ENCODE measurements at places on chromosomes 1 and 21.
A peak's percentile ranks its signal among the peaks of the same experiment; 100 is the strongest.

DNA sequence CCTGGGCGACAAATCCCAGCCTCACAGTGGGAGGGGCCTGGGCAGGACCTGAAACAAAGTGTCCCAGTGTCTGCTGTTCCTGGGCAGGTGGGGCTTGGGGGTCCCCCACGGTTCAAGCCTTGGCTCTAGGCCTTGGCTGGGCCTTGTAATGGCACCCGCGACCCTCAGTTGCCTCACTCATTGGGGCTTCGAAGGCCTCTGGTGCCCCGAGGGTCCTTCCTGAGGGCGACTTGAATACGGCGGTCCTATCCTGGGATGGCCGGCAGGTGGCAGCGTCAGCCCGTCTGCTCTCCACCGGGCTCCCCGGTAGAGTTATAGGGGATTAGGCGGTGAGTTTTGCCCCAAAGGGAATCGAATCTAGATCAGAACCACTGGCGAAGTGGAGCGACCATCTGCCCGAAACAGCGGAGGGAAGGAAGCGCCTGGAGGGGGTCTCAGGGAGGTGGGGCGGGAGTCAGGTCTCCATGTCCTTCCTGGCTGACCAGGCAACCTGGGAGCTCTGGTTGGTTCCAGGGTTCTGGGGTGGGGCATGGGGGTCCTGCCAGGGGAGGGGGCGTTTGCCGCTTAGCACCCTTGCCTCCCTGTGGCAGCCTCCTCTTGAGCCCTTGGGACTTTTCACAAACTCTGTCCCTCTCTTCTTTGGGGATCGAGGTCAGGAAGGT, 2.1 kb upstream of the PEX10 start:
- DNase-seq = peak; percentile 87

DNA sequence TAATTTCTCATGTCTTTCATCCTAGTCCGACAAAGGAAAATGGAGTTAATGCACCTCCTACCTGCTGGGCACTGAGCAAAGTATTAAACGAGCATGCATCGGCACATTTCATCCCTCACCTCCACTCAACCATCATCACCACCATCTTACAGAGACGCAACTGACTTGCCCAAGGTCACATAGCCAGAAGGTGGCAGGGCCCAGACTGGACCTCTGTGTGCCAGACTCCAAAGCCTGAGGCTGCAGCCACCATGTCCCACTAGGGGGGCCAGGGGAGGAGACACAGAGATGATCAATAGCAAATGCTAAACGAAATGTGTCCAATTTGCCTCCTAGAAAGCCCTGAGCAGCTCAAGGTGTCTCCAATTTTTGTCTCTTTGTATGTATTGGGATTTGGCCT, 163.7 kb upstream of the EDN2 start:
- DNase-seq = no peak

DNA sequence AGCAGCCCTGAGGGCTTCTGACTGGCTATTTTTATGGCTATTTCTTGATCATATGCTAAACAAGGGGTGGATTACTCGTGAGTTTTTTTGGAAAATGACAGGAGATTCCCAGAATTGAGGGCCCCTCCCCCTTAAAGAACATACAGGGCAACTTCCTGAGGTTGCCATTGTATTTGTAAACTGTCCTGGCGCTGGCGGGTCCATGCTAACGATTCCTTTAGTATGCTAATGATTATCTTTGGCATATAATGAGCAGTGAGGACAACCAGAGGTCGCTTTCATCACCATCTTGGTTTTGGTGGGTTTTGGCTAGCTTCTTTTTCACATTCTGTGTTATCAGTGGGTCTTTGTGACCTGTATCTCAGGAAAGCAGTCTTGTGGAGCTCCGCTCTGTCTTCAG, 24.1 kb downstream of the FMN2 start:
- no peak for DNase-seq

- DNase-seq = peak; percentile 32
Observed at GRCh38 chr1:111739925-111740765, 950 bp upstream of the INKA2 start.

GRCh38 chr1:2501820-2502119, 24.6 kb downstream of the PANK4 start:
- DNase-seq = no peak

DNA sequence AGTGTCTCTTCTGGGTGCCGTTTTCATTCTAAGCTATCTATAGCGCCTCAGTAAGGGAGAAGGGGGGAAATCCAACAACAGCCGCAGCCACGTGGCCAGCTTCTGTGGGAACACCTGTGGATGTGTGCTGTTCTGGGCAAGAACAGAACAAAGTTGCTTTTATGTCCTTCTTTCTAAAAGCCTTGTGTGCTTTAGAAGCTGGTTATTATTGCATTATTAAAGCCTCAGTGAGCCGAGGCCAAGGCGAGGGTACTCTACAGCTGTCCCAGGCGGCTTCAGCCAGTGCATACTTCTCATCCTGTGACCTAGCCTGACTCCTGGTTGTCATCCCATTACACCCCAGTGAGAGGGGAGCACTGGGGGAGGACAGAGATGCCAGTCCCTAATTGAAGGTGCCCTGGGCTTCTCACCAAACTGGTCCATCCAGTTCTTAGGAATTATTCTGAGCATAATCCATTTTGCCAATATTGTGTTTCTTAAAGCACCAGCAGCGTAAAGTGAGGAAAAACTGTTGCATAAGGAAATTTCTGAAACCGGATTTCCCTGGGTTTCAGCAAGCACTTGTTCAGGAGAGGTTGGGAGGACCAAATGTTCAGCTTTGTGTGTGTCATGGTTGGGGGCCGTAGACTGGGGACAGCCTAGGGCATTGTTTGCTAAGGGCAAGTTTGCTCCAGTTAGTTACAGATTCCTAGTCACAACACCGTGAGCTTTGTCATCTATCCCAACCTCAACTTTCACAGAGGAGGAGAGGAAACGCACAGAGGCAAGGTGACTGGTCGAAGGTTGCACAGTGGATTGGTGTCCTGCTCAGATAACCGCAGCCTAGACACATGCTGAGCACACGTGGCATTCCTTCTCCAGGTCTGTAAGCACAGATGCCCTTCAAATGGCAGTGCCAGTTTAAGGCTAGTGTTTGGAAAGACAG, 61.0 kb upstream of the ATP1A1 start:
- no peak for DNase-seq

- no peak for DNase-seq
Observed at GRCh38 chr1:189500778-189501177, 976.9 kb downstream of the BRINP3 start.

- DNase-seq = no peak
Observed at GRCh38 chr1:208600456-208601190, 356.4 kb upstream of the PLXNA2 start.

GRCh38 chr1:46423574-46424240, 29.6 kb downstream of the FAAH start:
- no peak for DNase-seq

DNA sequence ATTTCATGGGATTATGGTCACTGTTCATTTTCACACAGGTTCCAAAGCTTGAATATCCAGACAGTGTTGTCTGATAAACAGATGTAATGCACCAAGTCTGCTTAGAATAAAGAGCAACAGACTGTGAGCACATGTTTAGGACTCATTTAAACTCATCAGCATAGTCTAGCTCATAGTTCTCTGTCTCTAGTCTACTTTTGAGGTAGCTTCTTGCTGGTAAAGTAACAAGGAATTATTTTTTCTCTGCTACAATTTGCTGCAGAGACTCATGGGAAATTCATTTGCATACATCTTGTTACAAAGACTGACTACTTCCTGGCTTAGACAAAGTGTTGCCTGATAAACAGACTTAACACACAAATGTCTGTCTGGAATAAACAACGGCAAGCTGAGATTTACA, 187.2 kb downstream of the NFIA start:
- DNase-seq = no peak

GRCh38 chr21:45887788-45888187, 93.8 kb upstream of the COL6A1 start:
- DNase-seq = no peak

DNA sequence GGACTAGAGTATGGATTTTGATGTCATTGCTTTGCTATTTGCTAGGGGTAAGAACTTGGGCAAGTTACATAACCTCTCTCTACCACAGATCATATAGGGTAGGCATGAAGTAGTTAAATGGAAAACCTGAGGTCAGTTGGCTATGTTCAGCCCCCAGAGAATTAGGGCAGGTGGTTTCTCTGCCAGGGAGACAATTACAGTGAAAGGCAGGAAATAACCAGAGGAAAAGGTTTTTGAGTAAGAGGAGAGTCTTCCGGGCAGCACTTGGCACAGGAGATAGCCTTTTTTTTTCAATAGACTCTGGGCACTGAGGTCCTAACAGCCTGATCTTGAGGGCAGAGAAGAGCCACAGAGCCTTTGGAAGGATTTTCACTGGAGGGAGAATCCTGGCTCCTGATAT, 16.7 kb upstream of the SERBP1 start:
- DNase-seq = no peak

GRCh38 chr1:152623203-152623844, 421 bp upstream of the LCE3A start:
- DNase-seq = peak; percentile 42

Measured in stimulated activated CD4-positive, alpha-beta T cell treated with anti-CD3 and anti-CD28 coated beads, Interleukin-15, amount 100 ng/mL, for 24 hours (primary cell).